NCI-H524 treated with DMSO at 0.1 percent for 48 hours (cell line): ENCODE measurements at places on chromosomes 12 and 14.

- DNase-seq, result no peak
Measured at GRCh38 chr14:32985866-32986265, 47.2 kb downstream of the NPAS3 start.

DNA sequence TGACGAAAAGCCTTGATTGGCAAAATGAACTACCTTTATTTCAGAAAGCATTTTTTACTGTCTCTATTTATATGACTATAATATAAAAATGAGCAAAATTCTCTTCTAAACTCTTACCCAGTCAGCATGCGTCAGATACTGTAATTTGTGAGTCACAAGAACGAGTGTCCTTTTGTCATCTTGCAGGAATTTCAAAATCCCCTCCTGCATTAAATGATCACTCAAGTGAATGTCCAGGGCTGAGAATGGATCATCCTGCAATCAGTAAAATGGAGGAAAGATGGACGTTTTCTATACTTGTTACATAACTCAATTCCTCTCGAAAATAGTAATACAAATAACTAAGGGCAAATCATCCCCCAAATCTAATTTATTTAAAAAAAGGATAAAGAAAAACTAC lies 77.7 kb upstream of the KCNJ8 start:
- DNase-seq, result no peak

DNA sequence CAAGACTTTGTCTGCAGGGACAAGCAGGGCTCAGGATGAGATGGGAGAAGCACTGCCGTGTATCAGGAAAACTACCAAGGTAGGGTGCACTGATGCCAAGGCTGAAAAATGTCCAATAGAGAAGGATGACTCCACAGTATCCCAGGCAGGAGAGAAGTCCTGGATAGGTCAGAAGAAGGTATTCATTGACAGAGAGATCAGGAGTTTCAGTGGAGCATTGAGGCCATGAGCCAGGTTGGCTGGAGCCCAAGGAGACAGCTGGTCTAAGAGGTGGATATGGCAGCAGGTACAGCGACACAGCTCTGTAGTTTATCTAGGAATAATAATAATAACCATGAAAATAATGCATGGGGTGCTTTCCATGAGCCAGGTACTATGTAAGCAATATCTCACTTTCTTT lies 180.9 kb downstream of the EXOC5 start:
- DNase-seq, result no peak

- no peak for DNase-seq
Measured at GRCh38 chr14:103740991-103741689, 25.5 kb downstream of the ZFYVE21 start.

DNA sequence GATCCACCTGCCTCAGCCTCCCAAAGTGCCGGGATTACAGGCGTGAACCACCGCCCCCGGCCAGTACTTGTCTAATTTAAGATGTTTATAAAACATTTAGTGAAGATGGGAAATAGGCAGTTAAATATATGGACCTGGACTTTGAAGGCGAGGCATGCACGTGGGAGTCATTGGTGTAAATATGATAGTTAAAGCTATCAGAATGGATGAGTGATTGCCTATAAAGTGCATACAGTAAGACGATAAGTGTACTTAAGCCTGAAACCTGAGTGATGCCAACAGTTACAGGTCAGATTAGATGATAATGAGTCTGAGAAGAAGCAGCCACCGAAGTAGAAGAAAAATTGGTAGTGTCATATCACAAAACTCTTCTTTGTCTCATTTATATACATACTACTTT lies 11.5 kb downstream of the RAD51B start:
- DNase-seq, result no peak

GRCh38 chr14:94448071-94448808 lies 4.4 kb downstream of the SERPINA11 start:
- no peak for DNase-seq

DNA sequence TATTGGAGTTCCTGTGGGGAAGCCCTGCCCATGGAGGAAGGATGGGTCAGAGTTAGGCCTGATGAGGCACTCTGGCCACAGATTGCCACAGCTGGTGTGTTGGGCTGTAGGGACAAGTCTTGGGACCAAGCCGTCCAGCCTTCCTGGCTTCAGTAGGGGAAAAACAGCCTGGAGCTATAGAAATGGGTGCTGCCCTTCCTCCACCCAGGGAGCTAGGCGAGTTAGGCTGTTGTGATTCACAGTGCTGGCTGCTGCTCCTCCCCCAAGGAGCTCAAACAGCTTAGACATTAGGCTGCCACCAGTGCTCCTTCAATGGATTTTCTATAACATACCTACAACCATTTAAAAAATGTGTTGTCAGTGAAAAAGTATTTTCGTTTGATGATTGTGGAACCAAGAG lies 274.3 kb downstream of the RPL10L start:
- no peak for DNase-seq

DNA sequence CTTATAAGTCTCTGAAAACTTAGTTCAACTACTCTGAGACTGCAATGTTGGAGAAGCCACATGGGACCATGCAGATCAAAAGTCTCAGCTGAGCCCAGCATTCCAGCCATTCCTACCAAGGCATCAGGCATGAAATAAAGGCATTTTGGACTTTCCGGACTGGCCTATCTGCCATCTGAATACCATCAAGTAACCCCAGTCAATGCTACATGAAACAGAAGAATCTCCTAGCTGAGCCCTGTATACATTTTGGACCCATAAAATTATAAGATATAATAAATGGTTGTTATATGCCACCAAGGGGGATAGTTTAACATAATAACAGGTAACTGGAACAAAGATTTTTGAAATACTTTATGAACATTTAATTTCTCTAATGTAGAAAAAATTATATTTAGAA lies 9.3 kb upstream of the TMEM260 start:
- no peak for DNase-seq

- DNase-seq, result no peak
Measured at GRCh38 chr12:96985515-96986362, 78.7 kb downstream of the NEDD1 start.

DNA sequence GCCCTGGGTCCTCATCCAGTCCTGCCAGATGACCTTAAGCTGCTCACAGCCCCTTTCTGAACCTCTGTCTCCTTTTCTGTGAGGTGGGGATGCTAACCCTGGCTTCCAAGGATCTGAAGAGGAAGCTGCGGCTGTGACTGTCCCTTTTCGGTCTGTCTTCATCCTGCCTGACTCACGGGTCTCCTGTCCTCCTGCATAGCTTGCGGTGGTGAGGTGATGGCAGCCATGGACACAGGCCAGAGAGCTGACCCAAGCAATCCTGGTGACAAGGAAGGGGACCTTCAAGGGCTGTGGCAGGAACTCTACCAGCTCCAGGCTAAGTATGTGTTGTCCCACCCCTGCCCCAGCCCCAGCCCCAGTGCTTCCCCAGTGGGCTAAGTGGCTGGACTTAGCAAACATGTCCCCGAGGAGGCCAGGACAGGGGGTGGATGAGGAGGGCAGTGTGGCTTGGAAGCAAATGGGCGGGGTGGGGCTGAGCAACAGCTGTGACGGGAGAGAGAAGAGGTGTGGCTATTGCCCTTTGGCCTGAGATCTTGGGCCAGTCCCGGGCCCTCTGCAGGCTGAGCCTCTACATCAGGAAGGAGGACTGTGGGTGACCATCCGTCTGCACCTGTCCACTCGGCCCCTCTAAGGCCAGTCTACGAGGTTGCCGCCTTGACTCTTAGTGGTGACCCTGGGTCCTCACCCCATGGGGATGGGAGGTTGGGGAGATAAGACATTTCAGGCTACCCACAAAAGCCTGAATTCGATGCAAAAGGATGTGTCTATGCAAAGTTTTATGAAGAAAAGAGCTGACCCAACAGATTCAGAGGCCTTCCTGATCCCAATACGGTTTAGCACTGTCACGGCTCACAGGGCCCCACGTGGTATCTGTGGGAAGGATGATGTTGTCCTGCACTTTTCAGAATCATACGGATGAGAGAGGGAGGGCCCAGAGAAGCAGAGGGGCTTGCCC lies 1.1 kb downstream of the CCDC197 start:
- no peak for DNase-seq

DNA sequence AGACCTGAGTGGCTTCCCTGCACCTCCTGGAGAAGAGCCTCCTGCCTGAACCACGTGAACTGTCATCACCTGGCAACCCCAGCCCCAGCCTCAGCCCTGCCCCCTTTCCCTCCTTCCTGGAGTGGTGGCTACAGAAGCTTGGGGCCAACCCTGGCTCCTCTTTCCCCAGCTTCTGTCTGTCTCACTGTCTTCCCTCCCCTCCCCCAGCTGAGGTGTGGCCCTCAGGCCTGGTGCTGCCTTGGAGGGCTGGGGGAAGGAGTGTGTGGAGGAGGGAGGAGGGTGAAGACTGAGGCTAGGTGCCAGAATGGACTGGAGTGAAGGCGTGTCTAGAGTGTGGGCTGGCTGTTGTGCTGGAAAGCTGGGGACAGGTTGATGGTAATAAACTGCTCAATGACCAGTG lies 9.7 kb downstream of the NFATC4 start:
- DNase-seq, result no peak

DNA sequence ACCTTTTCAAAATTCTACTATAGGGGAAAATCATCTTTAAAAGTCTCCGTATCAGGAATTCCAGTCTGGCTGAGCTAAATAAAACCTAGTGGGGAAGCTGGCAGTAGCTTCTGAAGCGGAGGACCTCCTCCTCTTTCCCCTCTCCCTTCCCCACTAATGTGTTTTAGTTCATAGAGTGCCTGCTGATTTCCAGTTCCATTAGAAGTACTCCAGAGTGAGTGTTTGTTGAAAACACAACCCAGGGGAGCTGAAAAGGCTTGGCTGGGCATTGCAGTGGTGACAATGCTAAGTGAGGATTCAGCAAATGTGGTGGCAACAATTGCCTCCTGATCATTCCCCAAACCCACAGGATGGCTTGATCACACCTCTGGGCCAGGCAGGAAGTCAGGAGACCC lies 144.2 kb upstream of the FRMD6 start:
- DNase-seq, result no peak

DNA sequence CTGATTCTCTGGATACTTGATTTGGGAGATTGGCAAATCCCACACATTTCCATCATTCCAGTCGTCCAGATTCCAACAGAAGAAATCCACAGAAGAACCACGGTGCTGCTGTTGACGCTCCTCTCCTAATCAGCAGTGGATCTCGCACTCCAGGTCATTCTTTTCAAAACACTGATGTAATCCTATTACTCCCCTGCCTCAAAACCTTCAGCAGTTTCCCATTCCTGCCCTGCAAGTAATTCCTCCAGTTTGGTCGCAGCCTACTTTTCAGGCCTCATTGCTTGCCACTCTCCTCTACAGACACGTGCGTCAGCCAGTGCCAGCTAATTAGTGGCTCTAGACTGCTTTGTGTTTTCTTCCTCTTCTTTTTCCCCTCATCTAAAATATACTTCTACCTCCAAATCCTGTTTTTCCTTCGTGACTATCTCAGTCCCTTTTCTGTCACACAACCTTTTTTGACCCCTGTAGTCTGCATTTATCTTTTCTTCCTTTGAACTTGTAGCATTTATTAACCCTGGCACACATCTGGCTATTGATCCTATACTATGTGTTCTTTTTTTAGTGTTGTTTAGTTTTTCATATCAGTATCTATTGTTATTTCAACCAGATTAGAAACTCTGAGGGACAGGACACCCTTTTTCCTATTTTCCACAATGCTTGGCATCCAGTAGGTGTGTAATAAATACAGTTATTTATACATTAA lies 36.8 kb downstream of the PRORP start:
- no peak for DNase-seq

- DNase-seq, result no peak
Measured at GRCh38 chr12:15982921-15983320, 71.8 kb downstream of the DERA start.

- no peak for DNase-seq
Measured at GRCh38 chr14:99351166-99352007, 79.4 kb upstream of the BCL11B start.

GRCh38 chr14:68345738-68346137 lies 447.1 kb downstream of the ZFP36L1 start:
- DNase-seq, result no peak

DNA sequence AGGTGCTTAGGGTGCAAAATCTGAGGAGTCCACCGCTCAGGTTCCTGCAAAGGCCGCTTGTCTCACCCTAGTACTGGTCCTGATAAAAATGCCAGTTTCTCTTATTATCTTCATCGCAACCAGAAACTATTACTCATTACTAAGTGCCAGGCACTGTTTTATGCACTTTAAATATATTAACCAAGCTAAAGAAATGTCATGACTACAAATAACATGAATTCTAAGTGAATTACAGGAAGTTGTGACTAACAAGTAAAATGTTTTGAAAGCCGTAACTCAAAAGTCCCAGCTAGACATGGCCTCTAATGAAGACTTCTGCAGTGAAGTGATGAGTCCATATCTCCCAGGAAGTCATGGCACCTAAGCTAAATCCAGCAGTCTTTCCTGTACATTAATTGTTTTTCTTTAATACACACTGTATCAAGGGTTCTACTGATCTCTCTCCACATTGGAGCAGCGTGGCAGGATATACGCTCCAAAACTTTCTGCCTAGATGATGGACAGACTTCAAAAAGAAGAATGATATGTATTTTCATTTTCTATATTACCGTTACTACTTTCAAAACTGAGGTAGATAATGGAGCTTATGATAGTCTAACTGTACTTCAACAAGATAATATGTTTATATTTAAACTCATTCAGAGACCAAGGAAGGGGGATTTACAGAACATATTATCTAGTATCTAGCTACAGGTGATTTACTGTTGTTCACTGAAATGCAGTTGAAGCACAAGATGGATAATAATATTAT lies 117.3 kb upstream of the ARID2 start:
- no peak for DNase-seq

- no peak for DNase-seq
Measured at GRCh38 chr14:91906374-91906773, 39.0 kb upstream of the TC2N start.

DNA sequence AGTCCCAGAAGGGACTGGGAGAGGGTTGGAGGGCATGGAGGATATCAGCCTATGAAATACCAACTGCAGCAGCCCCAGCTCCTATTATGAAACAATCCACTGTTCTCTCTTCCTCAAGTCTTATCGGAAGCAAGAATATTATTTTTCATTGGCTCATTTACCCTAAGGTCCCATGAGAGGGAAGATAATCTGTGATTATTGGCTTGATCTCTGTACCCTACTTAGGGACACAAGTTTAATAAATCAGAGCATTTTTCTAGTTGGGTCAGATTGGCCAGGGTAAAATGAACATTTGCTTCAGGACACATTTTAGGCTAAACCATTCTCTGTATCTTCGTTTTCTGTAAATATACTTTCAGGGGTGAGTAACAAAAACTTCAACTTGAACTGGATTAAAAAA lies 43.1 kb upstream of the GNG2 start:
- no peak for DNase-seq

GRCh38 chr14:60679566-60680258 lies 30.4 kb upstream of the SIX1 start:
- no peak for DNase-seq

- no peak for DNase-seq
Measured at GRCh38 chr12:113889891-113890581, 76.1 kb downstream of the RBM19 start.

- no peak for DNase-seq
Measured at GRCh38 chr12:115946092-115946491, 331.4 kb downstream of the MED13L start.

- DNase-seq, result no peak
Measured at GRCh38 chr12:53365245-53365904, 14.6 kb upstream of the SP1 start.

DNA sequence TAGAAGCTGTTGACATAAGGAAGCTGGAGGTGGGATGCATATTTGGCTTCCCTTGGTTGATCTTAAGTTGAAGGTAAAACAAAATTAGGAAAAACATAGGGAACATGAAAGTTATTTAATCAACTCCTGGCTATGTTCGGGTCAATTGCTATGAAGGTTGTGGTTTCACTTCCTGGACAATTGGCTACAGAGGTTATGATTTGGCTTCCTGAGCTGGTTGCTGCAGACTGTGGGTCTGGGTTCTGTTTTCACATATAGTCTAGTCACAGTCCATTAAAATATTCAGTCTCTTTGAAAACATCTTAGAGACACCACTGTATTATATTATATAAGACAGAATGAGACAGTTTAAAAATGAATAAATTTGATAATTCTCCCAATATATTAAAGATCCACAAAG lies 895.2 kb upstream of the USP15 start:
- no peak for DNase-seq
